ENCODE measurements at places on chromosomes 5 and 9. TPM values are rescaled to one million over a fixed set of nuclear protein-coding genes. Genes with fewer than 3 reads are reported as not detected.

The MEGF10 gene
- total RNA-seq, result 3.0 TPM

The C9orf153 gene
- 0.98 TPM for total RNA-seq

The ADAMTS12 gene
- 49.7 TPM for total RNA-seq

The ALDOB gene
- not detected for total RNA-seq

The C5orf52 gene
- total RNA-seq, result not detected

The NAA35 gene
- total RNA-seq, result 18.8 TPM

The ADGRD2 gene
- not detected for total RNA-seq

The FOXD4L4 gene
- total RNA-seq, result 0.20 TPM

The PCAT7 gene
- not detected for total RNA-seq

The ZNF484 gene
- 14.2 TPM for total RNA-seq

The RHOBTB3 gene
- total RNA-seq, result 154 TPM

The FPGS gene
- 59.7 TPM for total RNA-seq

The NMUR2 gene
- not detected for total RNA-seq

The ARHGAP26 gene
- total RNA-seq, result 7.4 TPM

The PCDHGA8 gene
- total RNA-seq, result 4.0 TPM

The HSD17B3 gene
- total RNA-seq, result not detected

The GBGT1 gene
- 5.7 TPM for total RNA-seq

The OR2V2 gene
- total RNA-seq, result not detected
